ENCODE measurements at places on chromosomes 11 and 22.

DNA sequence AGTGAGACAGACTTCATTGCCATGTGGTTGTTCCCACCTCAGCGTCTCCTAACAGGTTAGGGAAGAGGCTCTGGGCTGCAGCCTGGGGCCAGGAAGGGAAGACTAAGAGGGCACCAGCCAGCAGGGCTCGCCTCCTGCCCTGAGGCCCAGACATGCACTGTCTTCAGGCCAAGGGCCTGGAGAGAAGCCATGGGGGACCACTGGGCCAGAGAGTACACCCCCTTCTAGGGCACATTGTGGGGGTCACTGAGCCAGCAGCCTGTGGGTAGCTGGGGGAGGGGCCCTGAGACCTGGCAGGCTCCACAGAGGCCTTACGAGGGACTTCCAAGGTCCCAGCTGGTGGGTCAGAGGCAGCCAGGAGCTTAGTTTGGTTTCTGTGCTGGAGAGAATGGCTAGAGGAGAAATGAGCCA, 25.0 kb upstream of the MYRF start:
- DNase-seq = no peak

DNA sequence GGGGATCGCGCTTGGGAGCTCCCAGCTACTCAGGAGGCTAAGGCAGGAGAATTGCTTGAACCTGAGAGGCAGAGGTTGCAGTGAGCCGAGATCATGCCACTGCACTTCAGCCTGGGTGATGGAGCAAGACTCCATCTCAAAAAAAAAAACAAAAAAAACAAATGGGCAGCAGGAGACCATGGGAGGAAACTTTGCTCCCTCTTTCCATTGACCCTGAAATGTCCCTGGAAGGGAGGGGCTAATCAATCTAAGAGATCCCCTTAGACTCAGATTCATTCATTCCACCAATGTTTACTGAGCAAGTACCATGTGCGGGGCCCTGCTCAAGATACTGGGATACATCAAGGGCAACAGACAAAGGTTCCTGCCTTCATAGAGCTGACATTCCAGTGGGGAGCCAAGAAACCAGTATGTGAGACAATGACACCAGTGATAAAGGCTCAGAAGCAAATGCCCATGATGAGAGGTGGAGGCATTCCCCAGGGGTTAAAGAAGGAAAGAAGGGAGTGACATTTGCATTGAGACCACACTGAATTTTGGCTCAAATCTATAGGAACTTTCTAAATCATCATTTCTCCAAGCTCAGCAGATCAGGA, 37.7 kb upstream of the TFIP11 start:
- no peak for DNase-seq

DNA sequence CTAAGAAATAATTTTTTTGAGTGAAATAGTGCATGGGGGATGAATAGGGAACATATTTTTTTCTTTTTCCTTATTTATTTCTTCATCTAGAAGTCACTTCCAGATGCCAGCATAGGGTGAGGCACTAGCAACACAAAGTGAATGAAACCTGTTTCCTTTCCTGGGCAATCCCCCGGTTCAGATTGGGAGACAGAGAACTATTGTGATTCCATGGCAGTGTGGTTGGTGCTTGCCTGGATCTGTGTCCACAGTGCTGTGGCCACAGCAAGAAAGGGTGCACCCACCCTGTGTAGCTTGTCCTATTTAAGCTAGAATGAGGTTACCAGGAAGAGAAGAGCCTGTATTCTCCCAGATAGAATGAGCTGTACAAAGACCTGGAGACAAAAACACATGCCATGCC, 57.6 kb downstream of the SLC5A1 start:
- no peak for DNase-seq

- DNase-seq = no peak
Measured at GRCh38 chr22:50360578-50360977, 17.5 kb downstream of the PPP6R2 start.

DNA sequence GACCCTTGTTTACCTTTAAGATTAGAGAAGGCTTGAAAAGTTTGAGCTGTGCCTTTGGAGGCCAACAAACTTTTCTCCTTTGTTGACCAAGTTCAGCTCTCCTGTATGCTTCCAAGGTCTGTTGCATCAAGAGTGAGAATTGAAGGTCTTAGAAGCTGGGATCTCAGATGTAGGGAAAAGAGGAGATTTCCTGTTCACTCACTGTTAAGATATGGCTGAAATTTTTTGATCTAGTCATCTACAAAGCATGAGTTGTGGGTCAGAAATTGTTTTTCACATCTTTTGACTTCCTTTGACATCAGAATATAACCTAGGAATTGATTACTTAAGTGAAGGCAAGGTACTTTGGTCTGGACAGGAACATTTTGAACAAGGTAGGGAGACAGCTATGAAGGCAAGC, 12.1 kb downstream of the OR51B4 start:
- no peak for DNase-seq

Data from WTC11 (cell line).